Upper lobe of left lung (tissue), 6 donors: ENCODE measurements at places on chromosomes 5 and 9. TPM values are rescaled to one million over a fixed set of nuclear protein-coding genes. Genes with fewer than 3 reads are reported as not detected.

DNA sequence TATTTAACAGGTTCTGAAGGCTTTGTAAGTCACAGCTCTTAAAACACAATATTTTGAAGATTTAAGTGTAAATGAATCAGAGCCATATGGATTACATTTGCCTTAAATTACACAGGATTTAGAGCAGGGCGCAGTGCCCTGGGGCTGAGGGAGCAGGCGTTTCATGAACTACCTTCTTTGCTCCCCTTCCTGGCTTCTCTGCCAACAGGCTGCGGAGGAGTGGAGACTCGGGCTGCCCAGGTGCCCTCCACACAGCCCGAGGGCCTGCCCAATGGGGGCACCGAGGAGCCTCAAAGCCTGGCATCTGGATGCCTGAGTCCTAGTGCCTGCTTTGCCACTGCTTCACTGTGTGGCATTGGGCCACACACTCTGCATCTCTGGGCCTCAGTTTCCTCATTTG is 90.6 kb upstream of the HAND1 start:
- no peak for DNase-seq

The PCDHGA5 gene
- 2.1 TPM for total RNA-seq

GRCh38 chr5:146223179-146223578 is 19.8 kb downstream of the RBM27 start:
- DNase-seq: no peak

The NPDC1 gene
- 199 TPM for total RNA-seq

DNA sequence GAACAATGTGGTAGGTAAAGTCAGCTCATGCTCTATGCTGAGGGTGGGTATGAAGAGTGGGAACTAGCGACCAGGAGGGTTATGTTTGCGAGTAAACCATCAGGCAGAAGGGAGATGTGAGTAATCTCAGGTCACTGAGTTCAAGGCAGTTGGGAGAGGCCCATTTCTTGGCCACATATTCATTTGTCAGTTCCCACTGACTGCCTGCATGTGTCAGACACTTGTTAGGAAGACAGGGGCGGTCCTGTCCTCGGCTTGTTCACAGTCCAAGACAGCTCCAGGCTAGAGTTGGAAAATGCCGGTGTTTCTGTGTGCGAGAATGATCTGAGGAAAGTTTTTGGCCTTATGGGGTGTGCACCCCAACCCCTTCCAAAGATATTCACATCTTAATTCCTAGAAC is 48.6 kb upstream of the GDNF start:
- no peak for DNase-seq

The CSF2 gene
- 5.5 TPM for total RNA-seq
